ENCODE measurements at places on chromosomes 1 and 21.

DNA sequence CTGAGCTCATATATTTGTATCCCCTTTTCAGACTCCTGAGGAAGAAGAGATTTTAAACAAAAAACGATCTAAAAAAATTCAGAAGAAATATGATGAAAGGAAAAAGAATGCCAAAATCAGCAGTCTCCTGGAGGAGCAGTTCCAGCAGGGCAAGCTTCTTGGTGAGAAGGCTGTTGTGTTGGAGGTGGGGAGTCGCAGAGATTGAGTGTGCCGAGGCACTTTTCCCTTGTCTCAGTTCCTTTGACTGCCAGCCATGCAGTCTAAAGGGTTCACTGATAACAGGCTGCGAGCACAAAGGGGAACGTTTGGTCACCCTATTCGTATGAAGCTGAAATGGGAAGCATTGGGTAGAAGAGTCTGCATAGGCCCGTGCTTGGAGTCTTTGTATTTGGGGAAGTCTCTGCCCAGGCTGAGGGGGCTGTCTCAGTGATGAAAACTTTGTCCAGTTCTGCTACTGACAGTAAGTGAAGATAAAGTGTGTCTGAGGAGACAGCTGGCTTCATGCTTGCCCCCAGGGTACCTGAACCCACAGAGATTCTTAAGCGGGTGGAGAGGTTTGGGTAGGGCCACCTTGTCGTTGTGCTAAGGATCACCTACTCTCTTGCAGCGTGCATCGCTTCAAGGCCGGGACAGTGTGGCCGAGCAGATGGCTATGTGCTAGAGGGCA, 2.8 kb downstream of the RPS8 start:
- no peak for DNase-seq

- DNase-seq = no peak
Measured at GRCh38 chr1:65459397-65459768, 38.9 kb downstream of the LEPR start.

DNA sequence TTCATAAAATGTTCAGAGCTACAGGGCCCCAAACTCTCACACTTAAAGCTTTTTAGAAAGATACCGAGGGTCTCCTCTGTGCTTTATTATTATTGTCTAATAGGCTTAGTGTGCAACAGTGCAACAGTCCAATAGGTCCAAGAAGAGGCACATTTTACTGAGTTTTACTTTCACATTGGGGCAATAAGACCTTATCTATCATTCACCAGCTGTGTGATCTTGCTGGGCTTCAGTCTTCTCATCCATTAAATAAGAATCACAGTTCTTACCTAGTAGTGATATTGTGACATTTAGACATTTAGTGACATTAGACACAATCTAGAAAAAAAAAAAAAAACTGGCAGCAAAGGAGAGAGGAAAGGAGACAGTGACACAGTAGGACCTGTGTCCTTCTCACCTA, 175.8 kb upstream of the NFIA start:
- no peak for DNase-seq

DNA sequence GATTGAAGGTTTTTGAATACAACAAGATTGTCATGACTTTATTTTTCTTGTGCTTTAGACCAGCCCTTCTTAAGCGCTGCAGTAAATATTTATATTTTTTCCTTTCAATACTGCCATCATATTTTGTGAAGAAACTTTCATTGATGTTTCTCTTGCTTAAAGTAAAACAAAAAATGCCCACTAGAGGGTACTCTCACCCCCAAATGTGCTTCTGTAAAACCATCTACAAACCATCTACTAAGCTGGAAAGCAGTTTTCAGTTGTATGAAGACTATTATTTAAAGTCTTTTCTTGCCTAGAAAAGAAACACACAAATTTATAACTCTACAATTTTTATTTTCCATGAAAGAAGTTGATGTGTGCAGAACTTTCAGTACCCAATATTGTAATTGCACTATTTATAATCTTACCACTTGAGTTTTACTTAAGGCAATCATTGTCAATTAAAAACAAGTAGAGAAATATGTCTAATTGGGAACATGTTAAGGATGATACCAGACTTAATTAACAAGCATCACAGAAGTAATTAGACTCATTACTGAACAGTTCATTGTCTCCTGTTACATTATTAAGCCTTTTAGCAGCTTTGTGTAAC, 10.7 kb downstream of the LEPR start:
- DNase-seq = no peak

GRCh38 chr1:76021846-76022245, 52.7 kb upstream of the ST6GALNAC3 start:
- no peak for DNase-seq

- DNase-seq = no peak
Measured at GRCh38 chr1:59672851-59673572, 141.7 kb upstream of the HOOK1 start.

DNA sequence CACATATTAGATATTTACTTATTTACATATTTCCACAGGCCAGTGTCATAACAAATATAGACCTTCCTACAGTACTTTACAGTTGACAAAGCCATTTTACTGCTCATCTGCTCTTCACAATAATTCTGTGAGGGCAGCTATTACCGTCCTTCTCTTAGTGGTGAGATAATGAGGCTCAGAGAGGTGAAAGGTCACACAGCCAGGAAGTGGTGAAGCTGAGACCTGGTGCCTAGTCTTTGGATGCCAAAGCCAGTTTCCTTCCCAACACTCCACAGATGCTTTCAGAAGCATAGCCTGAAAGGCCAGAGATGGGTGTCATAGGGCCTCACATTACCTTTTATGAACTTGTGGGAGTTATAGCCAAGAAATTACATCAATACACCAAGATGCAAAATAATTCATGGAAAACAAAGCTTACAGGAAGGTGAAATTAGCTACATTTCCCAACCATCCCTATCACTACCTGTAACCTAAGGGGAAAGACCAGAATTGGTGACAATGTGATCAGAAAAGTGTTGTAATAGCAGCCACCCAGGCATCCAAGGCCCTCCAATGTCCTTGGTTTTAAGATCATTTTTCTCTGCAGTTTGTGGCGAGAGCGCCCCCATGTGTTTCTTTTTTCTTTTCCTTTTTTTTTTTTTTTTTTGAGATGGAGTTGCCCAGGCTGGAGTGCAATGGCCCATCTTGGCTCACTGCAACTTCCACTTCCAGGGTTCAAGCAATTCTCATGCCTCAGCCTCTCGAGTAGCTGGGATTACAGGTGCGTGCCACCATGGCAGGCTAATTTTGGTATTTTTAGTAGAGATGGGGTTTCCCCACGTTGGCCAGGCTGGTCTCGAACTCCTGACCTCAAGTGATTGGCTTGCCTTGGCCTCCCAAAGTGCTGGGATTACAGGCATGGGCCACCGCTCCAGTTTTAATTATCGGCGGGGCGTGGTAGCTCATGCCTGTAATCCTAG, 26.5 kb upstream of the RPL11 start:
- DNase-seq = no peak

DNA sequence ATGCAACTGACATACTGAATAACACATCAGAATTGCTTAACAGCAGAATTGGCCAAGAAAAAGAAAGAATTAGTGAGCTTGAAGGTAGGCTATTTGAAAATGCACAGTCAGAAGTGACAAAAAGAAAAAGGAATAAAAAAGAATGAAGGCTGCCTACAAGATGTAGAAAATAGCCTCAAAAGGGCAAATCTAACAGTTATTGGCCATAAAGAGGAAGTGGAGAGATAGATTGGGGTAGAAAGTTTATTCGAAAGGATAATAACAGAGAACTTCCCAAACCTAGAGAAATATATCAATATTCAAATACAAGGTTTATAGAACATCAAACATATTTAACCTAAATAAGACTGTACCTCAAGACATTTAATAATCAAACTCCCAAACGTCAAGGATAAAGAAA, 67.5 kb downstream of the ATP6V1G3 start:
- no peak for DNase-seq

GRCh38 chr1:225950905-225951497, 10.0 kb upstream of the LEFTY2 start:
- DNase-seq = no peak

GRCh38 chr1:76210160-76210559, 135.6 kb downstream of the ST6GALNAC3 start:
- no peak for DNase-seq

GRCh38 chr1:197683895-197684553, 91.3 kb downstream of the DENND1B start:
- no peak for DNase-seq
